ENCODE measurements at places on chromosomes 3 and 15.

DNA sequence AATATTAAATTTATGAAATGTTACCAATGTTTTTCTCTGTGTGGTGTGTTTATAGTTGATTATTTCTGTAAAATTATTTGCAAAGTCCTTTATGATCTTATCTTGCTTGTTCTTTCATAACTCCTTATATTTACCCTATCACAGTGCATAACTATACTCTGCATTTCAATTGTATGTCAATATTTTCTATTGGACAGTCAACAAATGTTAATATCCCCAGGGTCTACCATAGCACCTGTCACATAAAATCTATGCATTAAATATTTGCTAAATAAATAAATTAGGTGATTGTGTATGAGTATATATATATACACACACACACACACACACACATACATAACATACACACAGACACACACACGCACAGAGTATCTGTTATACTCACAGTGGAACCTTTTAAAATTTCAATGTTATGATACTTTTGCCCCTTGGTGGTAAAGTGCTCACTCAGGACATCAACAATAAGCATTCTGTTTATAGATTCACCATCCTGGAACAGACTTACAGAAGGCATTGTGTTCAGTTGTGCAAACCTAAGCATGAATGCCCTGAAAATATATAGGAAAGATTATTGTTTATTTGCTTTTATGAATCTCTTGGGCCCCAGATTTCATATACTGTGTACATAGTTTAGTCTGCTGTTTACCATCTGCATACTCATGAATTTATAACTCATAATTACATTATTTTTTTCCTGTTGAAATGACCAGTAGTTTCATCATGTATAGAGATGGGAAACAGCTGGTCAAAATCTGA lies 443.7 kb downstream of the EPHA6 start:
- DNase-seq, result no peak

DNA sequence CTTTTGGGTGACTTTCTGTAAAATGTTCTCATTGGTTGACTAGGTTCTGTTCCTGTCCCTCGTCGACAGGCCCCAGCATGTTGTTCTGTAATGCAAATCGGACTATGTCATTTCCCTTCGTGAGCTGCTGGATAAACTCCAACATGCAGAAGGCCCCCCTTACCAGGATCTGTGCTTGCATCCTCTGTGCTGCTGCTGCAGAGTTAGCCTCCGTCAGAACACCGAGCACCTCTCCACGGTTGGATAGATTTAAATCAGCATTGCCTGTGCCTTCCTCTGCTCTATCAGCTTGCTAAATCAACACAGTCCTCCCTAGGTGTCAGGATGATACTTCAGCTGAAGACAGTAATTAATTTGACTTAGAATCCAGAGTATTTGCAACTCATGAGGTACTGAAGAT lies 12.7 kb upstream of the MINDY4B start:
- DNase-seq, result no peak

DNA sequence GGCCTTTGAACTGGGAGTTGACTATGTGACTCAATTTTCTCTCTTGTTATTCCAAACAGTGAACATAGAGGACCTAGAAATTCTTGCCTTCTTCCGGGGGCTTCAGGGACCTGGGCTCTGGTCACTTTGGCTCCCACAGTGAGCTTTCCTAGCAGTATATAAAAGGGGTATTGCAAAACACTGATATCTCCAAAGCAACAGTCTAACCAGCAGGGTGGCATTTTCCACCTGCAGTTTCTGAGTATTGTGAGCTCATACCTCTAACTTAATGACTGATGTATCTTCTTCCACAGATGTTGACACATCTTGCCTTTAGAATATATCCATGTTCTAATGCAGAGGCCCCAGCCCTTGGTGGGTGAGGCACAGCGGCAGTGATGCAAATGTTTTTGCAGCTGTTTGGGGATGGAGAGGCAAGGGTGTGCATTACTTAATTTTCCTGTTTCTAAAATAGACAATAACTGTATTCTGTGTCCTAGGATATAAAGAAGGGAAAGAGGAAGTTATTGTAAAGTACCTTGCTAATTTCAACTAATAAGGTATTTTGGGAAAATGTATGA lies 45.7 kb upstream of the ADGRG7 start:
- DNase-seq, result no peak

GRCh38 chr3:46946856-46947545 lies 29.5 kb downstream of the CCDC12 start:
- no peak for DNase-seq

DNA sequence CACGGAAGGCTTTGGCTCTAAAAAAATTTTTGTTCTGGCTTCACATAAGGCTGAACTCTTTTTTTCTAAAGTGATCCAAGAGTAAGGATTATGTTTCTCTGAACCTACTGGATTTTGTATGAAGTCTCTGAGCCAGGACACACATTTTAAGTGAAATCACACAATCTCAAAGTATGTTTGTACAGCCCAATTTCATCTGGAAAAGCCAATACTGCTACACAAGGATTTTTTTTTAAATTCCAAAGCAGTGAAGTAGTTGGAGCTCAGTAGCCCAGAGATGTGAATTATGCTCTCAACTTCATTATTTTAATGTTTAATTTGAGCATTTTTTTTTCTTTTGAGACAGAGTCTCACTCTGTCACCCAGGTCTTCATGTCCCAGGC lies 243.9 kb downstream of the FAM43A start:
- no peak for DNase-seq

GRCh38 chr3:126512026-126512425 lies 5.5 kb downstream of the UROC1 start:
- no peak for DNase-seq

DNA sequence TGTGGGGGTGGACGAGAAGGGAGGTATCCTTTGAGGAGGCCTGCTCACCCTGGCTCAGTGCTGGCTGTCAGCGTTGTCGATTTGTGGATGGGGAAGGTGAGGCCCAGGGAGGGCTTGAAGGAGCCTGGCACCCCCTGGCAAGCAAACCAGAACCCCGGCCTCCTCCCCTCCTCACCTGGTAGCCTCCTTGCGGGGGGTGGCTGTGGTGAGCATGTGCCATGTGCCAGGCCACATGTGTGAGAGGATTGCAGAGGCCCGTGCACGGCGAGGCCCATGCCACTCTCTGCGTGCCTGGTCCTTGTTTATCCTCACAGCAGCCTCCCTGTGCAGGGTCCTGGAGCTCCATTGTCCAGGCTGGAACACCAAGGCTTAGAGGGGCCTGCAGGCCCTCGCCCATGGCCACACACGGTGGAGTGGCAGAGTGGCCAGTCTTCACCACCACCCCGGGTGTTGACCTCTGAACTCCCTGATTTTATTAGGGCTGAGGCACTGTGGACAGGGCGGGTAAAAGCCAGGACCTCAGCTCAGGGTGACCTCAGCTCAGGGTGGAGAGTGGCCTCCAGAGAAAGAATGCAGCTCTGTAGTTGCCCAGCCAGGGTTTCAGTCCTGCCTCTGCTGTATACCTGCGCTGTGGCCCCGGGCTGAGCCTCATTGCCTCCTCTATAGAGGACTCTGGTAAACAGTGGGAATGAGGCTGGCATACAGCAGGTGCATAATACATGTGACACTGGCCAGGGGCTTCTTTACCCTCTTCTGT lies 29.1 kb downstream of the HDAC11 start:
- no peak for DNase-seq

- no peak for DNase-seq
Measured at GRCh38 chr3:41327718-41328117, 128.4 kb downstream of the CTNNB1 start.

DNA sequence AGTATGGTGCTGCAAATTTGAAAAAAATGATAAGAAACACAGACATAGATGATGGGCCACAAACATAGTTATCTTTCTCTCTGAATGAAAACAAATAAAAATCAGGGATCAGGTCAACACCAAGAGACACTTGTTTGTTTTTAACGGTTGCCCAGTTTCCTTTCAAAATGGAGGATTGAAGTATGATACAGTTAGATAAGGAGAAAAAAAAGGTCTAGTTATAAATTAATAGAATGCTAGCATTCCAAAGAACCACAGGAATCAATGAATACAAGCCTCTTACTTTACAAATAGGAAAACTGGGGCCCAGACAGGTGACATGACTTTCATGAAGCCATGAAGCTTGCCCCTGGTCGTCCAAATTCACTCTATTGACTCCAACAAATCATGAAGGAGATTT lies 305.1 kb downstream of the ZNF621 start:
- DNase-seq, result peak; percentile 62

- no peak for DNase-seq
Measured at GRCh38 chr15:88842156-88842555, 38.9 kb downstream of the ACAN start.

GRCh38 chr15:71386448-71387236 lies 271.4 kb downstream of the THSD4 start:
- DNase-seq, result no peak

DNA sequence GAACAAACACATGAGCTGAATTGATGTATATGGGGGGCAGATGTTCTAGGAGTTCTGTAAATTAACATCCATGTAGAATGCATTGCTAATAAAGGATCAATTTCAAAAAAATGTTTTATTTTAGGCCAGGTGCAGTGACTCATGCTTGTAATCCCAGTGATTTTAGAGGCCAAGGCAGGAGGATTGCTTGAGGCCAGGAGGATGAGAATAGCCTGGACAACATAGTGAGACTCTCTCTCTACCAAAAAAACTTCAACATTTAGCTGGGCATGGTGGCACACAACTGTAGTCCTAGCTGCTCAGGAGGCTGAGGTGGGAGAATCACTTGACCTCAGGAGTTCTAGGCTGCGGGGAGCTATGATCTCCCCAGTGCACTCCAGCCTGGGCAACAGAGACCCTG lies 6.5 kb upstream of the NUP210 start:
- DNase-seq, result no peak

DNA sequence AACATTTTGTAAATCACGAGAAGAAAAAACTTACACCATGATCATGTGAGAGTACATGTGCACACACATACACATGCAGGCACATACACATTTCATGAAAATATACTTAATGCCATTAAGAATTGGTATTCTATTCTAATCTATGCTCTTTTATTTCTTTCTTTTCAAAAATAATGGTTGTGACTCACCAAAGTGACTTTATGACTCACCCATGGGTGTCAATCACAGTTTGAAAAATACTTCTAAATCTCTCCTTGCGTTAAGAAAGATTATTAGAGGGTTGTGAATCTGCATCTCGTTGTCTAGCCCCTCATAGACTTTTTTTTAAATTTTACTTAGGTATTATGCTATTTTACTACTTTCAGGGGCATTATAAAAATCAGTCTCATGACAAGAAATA lies 254.2 kb downstream of the TUSC7 start:
- no peak for DNase-seq

- DNase-seq, result no peak
Measured at GRCh38 chr15:69486481-69487110, 34.0 kb downstream of the RPLP1 start.

GRCh38 chr3:71443332-71443731 lies 140.2 kb downstream of the FOXP1 start:
- DNase-seq, result no peak

DNA sequence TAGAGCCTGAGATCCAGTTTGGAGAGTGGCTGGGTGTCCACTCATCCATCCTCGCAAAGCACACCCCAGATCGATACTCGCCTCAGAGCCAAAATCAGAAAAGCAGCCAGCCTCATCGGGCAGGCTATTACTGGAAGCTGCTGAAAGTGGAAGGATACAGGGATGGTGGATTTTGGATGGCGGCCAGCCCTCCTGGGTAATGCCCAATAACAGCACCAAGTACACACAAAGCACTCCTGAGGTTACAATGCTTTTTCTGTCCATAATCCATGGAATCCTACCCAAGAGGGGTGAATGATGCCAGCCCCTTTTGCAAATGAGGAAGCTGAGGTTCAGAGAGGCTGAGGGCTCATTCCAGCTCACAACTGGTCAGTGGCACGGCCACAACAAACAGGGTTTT lies 93.1 kb upstream of the SLC6A11 start:
- DNase-seq, result no peak

- no peak for DNase-seq
Measured at GRCh38 chr3:107346564-107346963, 30.7 kb upstream of the CCDC54 start.

GRCh38 chr3:123817413-123817812 lies 66.7 kb downstream of the MYLK start:
- no peak for DNase-seq

DNA sequence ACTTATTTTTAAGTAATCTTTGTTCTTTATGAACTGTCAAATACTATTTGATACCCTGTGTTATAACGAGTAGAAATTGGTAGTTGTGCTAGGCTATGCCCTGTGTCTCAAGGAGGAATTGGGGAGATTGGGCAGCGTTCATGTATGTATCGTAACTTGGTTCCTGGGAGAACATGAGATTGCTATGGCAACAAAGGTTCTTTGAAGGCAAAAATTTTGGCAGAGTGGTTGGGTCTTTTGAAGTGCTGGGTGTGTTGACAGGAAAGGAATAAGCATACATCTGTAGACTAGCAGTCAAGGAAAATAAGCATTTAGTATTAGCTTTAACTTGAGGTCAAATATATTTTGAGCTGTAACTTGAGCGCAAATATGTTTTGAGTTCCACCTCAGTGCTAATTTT lies 45.3 kb downstream of the TCF12 start:
- no peak for DNase-seq

DNA sequence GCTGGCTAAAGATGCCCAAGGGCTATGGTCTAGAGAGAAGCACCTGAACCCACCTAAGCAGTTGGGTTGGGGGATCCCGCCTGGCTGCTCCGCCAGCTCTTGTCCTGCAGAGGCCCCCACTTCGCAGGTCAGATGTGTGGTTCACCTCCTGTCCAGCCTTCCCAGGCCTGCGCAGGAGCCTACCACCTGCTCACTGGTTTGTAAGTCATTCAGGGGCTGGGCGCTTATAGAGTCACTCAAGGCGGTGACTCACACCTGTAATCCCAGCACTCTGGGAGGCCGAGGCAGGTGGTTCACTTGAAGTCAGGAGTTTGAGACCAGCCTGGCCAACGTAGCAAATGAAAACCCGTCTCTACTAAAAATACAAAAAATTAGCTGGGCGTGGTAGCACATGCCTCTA lies 3.9 kb upstream of the FURIN start:
- no peak for DNase-seq
